Colonic mucosa (tissue), 4 donors: ENCODE measurements at places on chromosomes 6 and 20.

- DNase-seq, result no peak
Measured at GRCh38 chr6:142455957-142456589, 154.3 kb downstream of the ADGRG6 start.

DNA sequence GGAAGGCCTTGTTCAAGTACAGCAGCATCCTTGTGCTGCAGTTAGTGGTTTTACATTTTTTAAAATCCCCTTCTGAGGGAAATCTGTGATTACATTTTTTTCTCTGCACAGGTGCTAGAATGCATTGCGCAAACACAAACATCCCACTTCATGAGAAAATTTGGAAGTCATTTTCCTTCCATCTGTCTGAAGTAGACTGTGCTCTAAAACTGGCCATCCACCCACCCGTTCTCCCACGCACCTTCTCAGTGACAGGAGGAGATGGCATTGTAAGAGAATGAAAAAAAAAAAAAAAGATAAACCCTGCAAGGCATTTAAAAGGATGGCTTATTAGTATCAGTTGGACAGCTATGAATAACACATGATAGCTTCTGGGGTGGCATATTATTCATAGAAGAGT is 65.0 kb downstream of the SOBP start:
- DNase-seq, result no peak

GRCh38 chr6:85186546-85187175 is 263.2 kb upstream of the NT5E start:
- DNase-seq, result no peak

- no peak for DNase-seq
Measured at GRCh38 chr6:43123461-43124314, 47.4 kb upstream of the SRF start.

GRCh38 chr20:63402181-63402859 is 41.2 kb upstream of the CHRNA4 start:
- no peak for DNase-seq

DNA sequence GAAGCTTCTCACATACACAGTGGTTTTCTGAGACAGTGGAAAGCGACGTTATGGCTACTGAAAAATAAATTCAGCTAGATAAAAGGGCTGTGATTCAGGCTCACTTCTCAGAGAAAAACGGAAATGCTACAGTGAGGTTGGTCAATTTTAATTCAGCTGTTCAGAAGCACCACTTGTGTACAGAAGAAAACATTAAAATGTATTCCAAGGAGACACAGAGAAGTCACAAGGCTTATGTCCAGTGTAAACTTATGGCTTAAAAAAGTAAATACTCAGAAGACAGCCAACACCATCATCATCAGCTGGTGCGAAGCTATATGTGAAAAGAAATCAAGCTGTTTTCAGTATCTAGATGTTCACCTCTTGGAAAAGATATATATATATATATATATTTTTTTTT is 68.6 kb downstream of the ABHD12 start:
- peak; percentile 6 for DNase-seq

DNA sequence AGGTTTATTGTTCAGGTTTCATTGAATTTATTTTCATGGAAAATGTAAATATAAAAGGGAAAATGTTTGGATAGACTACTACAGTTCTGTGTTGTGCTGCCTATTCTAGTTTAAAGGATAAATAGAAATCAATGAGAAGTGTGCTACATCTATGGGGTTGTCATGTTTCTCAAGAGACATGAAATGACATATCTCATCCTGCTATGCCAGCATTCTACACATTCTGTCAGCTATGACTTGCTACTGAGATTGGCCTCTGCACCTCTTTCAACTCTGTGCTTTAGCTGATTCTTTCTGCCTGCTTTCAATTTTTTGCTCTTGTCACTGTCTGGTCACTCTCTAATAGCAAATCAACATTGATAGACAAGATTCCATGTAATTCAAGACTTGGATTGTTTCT is 33.8 kb upstream of the COL19A1 start:
- DNase-seq, result no peak

DNA sequence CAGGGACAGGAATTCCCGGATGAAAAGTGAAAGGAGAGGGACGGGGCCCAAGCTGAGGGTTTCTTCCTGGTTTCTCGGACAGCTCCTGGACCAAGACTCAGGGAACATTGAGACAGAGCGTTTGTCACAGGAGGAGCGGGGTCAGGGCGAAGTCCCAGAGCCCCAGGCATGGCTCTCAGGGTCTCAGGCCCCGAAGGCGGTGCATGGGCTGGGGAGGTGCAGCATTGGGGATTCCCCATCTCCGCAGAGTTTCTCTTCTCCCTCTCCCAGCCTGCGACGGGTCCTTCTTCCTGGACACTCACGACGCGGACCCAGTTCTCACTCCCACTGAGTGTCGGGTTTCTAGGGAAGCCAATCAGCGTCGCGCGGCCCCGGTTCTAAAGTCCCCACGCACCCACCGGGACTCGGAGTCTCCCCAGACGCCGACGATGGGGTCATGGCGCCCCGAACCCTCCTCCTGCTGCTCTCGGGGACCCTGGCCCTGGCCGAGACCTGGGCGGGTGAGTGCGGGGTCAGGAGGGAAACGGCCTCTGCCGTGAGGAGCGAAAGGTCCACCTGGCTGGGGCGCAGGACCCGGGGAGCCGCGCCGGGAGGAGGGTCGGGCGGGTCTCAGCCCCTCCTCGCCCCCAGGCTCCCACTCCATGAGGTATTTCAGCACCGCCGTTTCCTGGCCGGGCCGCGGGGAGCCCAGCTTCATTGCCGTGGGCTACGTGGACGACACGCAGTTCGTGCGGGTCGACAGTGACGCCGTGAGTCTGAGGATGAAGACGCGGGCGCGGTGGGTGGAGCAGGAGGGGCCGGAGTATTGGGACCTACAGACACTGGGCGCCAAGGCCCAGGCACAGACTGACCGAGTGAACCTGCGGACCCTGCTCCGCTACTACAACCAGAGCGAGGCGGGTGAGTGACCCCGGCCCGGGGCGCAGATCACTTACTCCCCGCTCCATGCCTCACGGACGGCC is 54.6 kb upstream of the POLR1H start:
- DNase-seq, result peak; percentile 38

- DNase-seq, result peak; percentile 12
Measured at GRCh38 chr20:57662456-57663240, 42.4 kb upstream of the ZBP1 start.

DNA sequence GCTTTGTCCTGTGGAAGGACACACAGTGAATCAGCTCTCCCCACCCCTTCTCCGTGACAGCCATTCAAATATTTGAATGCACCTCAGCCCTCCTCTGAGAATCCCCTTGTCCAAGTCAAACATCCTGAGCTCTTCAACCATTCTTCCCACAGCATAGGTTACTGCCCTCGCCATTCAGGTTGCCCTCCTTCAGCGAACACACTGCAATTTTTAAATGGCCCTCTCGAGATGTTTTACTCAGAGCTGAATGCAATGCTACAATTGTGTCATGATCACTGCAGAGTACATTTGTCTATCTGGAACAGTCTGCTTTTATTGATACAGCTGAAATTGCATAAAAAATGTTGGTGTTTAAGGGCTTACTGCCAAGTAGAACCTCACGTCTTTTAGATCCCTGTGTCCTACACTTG is 48.9 kb downstream of the SLC2A12 start:
- DNase-seq, result no peak

GRCh38 chr6:56222499-56222898 is 24.9 kb downstream of the COL21A1 start:
- no peak for DNase-seq

DNA sequence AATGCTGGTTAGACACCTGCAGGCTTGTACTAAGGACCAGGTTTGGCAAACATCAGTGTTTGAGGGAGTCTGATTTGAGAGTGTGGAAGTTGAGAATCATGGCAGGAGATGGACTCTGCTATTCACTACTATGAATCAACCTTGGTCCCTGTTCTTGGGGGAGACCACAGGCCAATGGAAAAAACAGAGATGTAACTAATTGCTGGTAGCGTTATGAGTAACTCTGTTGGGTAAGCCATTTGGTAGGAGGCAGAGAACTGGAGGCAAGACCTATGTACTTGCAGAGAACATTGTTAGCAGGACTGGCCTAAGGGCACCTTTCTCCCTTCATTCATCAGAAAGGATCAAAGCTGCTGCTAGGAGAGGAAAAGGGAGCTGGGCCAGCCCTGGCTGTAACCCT is 8.3 kb upstream of the WFDC2 start:
- DNase-seq, result no peak

- DNase-seq, result no peak
Measured at GRCh38 chr6:145372671-145373151, 362.6 kb downstream of the EPM2A start.

GRCh38 chr6:102736941-102737368 is 1343.4 kb downstream of the GRIK2 start:
- no peak for DNase-seq

DNA sequence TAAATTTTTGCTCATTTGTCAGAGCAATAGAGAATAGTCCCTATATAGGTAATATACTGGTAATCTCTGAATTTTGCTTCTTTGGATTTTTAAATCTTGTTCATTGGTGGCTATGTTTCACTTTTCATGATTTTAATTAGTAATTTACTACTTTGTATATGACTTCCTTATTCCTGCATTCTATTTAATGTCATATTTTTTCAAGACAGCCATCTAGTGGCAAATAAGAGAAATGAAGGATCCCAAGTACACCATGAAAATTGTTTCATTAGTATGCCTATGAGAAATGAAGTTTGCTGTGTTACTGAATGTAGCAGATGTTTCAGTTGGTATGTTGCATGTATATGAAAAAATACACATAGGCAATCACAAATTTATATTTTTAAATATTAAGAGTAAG is 82.4 kb downstream of the ZNF292 start:
- no peak for DNase-seq

GRCh38 chr6:15894973-15895725 is 232.3 kb upstream of the DTNBP1 start:
- DNase-seq, result no peak

- DNase-seq, result no peak
Measured at GRCh38 chr6:74222768-74223333, 526.8 kb downstream of the CD109 start.

DNA sequence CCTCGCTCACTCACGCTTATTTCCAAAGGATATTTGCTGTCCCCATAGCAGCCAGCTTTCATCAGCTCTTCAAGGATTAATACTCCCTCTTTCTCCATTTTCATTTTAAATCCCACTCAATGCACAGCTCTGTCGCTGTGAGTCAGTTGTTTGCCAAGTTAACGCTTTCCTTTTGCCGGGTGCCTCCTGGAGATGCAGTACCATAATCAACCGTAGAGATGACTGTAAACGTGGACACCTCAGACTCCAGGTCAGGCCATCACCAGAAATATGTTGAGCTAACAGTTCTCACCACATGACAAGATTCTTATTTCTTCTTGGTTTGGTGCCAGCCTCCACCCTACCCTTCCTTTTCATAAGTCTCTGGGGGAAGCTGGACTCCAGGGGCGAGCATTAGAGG is 66.6 kb upstream of the TAB2 start:
- DNase-seq, result no peak
